ENCODE measurements at places on chromosomes 1 and 21.

DNA sequence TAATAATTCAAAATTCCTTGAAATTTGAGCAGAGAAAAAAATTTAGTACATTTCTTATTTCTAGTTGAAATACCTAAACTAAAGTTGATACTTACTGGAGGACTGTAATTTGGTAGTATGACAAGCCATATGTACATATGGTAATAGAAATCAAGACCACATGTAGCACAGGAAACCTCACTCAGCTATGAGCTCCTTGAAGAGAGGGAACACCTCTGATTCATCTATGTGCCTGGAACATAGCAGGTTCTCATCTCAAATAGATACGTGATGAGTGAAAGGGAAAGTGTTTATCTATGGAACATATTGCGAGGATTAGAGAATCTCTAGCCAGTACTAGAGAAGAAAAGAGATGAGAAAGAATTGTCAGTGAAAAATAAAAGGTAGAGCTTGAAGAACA is 47.9 kb upstream of the GNG4 start:
- no peak for DNase-seq

- no peak for DNase-seq
Observed at GRCh38 chr1:78226784-78227183, 181.0 kb downstream of the GIPC2 start.

- DNase-seq: no peak
Observed at GRCh38 chr1:209208648-209209047, 374.9 kb upstream of the CAMK1G start.

DNA sequence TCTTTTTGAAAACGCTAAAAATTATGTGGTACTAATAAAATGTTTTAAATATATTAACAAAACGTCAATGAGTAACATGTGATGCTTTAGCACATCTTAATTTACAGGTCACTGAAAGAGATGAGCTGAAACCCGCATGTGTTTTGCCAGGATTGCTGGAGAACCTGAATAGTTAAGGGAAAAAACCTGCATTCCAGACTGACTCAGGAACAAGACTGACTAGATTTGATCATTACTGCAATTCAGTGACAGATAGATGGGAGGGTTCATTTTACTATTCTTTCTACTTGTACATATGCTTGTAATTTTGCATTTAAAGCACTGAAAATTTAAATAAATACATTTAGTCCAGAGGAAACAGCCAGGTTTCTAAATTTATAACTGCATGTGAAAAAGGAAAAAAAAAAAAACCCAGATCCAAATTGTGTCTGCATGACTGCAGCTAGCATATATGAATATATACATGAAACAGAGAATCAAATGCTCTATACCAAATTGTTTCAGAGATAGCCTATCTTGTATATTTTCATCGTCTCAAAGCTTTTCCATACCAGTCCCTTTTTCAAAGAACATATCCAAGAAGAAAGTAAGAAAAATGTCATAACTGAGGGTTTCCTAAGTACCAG is 71.7 kb downstream of the APP start:
- no peak for DNase-seq

DNA sequence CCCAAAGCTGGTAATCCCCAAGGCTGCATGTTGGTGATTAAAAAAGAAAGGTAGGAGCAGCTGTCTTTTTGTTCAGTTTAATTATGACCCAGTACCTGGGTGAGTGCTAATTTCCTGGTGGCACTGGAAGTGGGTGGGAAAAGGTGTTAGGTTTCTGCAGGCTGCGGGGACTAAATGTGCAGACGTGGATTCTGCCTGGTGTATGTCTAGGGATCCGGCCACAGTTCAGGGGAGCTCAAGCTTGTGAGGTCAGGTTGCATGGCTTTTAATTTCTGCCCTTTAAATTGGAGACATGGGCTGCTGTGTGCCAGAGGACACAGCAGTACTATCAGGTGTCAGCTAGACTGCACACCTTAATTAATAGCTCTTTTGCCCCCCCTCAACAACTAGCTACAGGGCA is 20.3 kb upstream of the TBX19 start:
- no peak for DNase-seq

- peak; percentile 60 for DNase-seq
Observed at GRCh38 chr1:216723274-216723780, at the start of gene ESRRG. ESRRG (minus strand) TSS chr1:216723429; CDS start chr1:216723299, 130 bp downstream.

GRCh38 chr1:63601463-63601862 is 8.3 kb downstream of the PGM1 start:
- DNase-seq: no peak

GRCh38 chr1:101185421-101185820 is 51.4 kb upstream of the S1PR1 start:
- DNase-seq: no peak

DNA sequence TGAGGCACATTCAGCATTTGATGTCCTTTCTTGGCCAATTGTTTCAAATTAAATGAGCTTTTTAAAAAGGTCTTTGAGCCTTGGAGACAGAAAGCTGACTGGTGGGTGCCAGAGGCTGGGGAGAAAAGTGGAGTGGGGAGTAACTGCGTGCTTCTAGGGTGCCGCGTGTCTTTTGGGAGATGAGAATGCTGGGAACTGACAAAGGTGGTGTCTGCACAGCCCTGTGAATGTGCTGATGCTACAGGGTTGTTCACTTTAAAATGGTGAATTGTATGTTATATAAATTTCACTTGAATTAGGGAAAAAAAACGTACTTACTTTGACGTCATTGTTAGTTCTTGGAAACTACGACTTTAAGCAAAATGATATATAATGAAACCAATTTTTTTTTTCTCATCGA is 8.1 kb upstream of the TFF1 start:
- DNase-seq: no peak

- no peak for DNase-seq
Observed at GRCh38 chr21:23585419-23585818, 2021.9 kb downstream of the MRPL39 start.

GRCh38 chr1:9245661-9246060 is 11.1 kb downstream of the H6PD start:
- DNase-seq: no peak

DNA sequence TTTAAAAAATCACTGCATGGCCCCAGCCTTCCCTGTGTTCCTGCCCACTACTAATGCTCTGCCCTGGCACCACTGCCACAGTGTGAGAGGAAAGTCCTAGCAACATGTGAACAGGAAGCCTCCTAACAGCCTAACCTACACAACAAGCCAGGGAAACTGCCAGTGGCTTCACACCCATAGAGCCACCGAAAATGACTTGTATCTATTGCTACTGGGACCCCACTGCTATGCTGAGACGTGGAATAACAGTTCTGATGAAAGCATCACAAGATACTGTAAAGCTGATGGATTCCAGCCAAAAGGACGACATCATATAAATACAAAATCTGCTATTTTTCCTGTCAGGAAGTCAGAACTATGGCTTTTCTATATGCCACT is 74.9 kb downstream of the JAK1 start:
- no peak for DNase-seq

DNA sequence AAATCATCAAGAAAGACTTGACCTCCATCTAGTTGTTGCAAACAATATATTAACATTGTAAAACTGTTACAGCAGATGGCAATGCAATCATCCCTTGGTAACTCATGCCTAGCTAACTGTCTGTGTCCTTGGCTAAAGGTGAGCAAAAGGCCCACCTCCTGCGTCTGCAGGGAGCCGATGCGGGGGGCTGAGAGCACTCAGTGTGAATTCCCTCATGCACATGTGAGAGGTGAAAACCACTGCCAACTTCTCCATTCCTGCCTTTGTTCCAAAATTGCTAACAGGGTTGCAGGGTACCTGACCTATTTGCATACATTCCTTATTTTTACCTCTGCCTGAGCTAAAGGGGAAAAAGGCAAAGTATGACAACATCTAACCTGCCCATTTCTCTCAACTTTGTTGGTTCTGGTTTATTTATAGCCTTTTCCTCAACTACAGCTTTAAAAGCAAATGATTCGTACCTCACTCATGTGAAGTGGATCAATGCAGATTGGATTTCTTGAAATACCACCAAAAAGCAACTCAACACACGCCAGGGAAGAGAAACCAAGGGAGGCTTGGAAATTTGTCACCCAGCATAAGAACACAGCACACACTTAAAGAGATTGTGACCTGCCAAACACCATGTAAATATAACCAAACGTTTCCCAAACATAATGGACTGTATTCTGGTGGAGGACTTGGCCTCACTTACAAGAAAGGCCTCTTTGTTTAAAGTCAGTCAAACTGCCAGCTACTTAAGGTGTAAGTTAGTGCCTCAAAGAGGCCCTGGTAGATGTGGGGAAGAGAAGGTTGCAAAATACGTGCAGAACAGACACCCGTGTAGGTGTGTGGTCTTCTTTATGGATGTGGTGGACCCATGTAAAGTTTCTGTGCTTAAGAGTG is 651.0 kb downstream of the SMYD3 start:
- DNase-seq: no peak

- no peak for DNase-seq
Observed at GRCh38 chr21:41596241-41596925, 88.4 kb upstream of the TMPRSS2 start.

DNA sequence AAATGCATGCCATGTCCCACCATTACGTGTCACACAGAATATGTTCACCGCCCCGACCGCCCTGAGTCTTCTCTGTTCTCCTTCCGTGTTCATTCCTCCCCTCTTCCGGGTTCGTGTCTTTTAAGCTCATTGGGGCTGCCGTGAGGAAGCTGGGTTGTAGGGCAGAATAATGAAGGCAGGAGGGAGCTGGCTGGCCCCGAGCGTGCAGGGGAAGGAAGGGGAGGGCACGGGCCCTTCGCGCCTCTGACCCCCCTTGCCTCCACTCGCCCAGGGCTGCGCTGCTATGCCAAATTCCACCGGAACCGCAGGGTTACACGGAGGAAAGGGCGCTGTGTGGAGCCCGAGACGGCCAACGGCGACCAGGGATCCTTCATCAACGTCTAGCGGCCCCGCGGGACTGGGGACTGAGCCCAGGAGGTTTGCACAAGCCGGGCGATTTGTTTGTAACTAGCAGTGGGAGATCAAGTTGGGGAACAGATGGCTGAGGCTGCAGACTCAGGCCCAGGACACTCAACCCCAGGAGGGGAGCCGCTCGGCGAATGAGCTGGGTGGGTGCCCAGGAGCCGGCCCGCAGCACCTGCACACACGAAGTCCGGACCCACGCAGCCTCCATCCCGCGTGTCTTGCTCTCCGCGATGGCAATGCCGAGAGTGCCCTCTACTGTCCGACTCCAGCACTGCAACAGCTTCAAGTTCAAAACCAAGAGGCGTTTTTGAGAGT is 16.5 kb upstream of the AGTRAP start:
- peak; percentile 58 for DNase-seq

GRCh38 chr1:118158924-118159323 is 26.1 kb downstream of the SPAG17 start:
- no peak for DNase-seq

DNA sequence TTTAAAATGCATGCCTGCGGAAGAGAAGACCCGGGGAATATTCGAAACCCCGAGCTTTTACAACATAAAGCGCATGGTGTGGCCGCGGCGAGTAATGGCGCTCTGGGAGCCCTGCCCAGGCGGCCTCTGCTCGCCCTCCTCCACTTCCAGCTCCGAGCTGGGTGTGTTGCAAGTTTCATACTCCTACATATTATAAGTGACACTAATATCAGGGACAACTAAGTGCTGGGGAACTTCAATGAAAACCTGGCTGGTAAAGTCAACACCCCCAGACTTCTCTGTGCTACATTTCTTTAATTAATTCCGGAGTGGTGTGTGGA is 11.8 kb downstream of the SIM2 start:
- DNase-seq: no peak

GRCh38 chr1:203340112-203340790 is 10.7 kb downstream of the FMOD start:
- DNase-seq: peak; percentile 60

DNA sequence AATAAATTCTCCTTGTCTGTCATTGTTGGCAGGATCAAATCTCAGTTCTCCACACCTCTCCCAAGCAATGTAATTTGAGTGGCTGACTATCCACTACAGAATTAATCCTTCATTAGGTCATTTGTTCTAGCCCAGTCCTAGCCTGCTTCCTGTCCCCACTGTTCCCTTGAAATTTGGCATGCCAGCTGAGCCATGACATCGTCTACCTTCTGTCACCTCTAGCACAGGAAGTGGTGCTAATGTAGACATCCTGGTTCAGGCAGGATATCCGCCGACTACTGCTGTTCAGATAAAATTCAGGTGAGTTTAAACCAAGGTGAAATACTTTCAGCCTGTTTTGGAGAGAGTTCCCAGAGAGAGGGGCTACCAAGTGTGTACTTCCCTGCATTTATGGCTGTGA is 5.9 kb downstream of the CHRM3 start:
- DNase-seq: no peak

DNA sequence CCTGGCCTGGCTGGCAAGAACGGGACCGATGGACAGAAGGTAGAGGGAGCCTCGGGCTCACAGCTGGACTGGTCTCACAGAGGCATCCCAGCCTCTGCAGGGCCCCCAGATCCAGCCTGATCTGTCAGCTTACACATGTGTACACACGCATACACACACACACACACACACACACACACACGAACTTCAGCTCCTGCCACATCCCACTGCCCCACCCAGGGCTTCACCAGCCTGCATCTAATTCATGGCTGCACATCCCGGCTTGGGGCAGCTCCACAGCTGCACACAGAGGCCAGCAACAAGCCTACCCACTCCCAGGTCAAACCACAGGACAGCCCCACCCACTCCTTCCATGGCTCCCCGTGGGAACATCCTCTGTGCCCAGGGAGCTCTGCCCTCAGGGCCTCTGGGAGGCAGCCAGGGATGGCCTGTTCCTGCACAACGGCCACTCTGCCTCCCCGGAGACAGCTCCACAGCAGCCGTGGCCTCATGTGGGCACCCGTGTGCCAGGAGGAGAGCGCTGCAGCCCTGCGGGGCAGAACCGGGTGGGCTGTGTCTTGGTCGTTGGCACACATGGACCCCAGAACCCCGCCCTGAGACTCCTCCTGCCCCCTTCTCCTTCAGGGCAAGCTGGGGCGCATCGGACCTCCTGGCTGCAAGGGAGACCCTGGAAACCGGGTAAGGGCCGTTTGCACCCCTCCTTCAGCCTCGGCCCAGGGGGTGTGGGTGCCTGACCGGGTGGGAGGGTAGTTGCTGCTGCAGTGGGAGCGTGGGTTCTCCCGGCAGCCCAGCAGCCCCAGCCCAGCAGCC is 19.1 kb downstream of the COL6A2 start:
- peak; percentile 8 for DNase-seq

- no peak for DNase-seq
Observed at GRCh38 chr1:182330303-182330702, 61.3 kb downstream of the GLUL start.

DNA sequence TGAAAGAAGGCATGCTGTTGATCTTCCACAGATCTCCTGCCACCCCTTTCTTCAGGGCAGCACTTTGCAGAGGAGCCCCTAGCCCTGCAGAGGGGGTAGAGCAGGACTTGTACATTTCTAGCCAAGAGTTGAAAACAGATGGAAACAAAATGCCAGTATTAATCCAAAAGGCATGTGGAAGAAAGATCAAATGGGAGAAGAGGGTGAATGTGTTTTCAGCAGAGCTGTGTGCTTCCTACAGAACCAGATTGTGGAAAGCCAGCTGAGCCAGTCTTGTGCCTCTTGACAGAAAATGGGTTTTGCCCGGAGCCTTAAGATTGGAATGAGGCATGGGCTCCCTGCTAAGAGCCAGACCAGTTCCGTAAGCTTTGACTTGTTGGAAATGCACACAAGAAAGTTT is 105.2 kb upstream of the TSPAN2 start:
- DNase-seq: no peak

GRCh38 chr1:68046885-68047658 is 3.4 kb downstream of the DIRAS3 start:
- DNase-seq: no peak

All from progenitor cell of endocrine pancreas (in vitro differentiated cells).